Activated gamma-delta T cell (primary cell): ENCODE measurements at places on chromosomes 7 and 10.

DNA sequence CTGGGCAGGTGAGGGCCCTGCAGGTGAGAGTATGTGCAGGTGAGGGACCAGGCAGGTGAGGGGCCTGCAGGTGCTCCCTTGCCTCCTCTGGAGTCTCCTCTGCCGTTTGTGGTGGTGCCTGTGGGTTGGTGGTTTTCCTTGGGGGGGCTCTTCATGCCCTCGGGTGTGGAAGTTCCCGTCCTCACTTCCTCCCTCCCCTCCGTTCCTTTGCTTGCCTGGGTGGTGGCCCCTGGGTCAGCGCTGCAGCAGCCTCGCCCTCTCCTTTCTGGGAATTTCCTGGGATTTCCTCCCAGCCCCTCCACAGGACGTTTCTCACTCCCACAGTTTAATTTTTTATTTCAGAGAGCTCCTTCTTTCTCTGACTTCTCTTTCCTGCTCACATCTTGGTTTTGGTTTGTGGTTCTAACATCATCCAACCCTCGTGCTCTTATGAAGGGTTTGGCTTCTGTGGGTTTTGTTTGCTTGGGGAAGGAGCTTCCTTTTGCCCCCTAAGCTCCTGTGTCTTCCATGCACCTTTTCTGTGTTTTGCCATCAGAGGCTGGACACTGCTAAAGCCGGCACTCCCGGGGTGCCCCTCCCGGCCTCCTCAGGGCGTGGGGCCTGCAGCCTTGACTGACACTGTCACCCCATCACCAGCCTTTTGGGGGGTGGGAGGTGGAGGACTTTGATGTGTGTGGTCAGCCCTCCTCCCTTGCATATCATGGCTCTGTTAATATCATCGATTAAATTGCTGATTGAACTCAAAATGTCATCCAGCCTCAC lies 29.2 kb upstream of the ADGRA1 start:
- DNase-seq, result no peak

DNA sequence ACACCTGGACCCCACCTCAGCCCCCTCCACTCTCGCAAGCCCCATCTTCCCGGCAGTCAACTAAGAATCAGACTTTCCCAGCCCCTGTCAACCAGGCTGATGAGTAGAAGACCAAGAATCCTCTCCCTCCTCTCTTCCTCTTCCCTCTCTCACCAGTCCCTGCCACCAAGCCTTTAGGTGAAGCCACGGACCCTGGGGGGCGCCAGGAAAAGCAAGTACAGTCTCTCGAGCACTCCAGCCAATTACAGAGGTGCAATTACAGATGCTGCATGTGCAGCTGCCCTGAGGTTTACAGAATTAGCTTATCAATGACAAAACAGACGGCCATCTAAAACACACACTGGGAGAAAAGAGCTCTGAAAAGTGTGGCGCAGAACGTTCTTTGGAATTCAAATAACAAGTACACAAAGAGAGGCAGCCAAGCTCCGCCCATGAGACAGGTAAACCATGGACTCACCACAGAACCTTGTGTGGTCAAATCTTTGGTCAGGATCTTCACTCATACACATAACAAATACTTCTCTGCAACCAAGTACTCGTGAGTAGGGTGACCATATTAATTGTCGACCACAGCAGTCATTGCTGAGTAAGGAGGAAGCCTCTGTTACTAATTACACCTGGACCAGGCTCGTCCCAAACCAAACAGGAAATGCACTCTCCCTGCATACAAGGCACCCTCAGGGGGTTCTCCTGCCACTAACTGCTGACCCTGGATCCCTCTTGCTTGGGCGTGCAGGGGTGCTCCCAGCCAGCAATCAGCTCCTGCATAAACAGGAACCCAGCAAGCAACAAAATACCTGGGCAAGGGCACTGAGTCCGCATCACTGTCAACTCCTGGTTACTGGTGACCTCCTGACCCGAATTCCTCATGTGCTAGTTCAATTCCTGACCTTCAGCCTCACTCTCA lies 189.2 kb downstream of the FAM107B start:
- DNase-seq, result no peak

GRCh38 chr10:125633517-125633999 lies 49.4 kb downstream of the TEX36 start:
- no peak for DNase-seq

DNA sequence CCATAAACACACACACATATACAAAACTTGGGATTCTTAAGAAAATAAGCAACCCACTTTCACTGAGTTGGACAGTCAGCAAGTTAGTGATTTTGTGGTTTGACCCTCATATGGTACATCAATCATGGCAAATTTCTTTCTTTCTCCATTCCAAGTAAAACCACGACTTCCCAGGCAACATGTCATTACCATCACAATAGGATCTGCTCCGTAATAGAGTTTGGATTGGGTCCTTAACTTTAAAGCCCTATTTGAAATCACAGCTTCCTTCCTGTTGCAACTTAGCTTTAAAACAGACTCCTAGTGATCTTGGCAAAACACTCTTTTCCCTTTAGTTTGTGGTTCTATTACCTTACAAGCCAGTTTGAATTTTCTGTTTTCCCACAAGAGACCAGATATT lies 483.6 kb downstream of the INHBA start:
- DNase-seq, result no peak

GRCh38 chr10:64091897-64092296 lies 570.7 kb downstream of the REEP3 start:
- no peak for DNase-seq

DNA sequence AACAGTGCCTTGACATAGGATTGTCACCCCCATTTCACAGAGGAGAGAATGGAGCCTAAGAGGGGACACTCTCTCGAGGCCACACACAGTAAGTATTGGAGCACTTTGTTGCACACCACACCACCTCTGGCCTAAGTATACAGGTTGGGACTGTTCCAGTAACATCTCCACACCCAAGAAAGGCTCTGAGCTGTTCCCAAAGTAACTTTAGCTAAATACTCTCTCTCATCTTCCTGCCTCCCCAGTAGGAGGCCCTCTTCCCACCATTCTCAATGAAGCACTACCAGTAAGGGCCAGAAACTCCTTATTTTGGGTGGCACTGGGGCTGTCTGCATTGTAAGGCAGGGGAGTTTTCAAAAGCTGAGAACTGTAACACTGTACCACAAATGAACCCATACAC lies 189.5 kb downstream of the ZNF438 start:
- no peak for DNase-seq

- DNase-seq, result no peak
Observed at GRCh38 chr7:33044401-33044718, 18.2 kb downstream of the NT5C3A start.

DNA sequence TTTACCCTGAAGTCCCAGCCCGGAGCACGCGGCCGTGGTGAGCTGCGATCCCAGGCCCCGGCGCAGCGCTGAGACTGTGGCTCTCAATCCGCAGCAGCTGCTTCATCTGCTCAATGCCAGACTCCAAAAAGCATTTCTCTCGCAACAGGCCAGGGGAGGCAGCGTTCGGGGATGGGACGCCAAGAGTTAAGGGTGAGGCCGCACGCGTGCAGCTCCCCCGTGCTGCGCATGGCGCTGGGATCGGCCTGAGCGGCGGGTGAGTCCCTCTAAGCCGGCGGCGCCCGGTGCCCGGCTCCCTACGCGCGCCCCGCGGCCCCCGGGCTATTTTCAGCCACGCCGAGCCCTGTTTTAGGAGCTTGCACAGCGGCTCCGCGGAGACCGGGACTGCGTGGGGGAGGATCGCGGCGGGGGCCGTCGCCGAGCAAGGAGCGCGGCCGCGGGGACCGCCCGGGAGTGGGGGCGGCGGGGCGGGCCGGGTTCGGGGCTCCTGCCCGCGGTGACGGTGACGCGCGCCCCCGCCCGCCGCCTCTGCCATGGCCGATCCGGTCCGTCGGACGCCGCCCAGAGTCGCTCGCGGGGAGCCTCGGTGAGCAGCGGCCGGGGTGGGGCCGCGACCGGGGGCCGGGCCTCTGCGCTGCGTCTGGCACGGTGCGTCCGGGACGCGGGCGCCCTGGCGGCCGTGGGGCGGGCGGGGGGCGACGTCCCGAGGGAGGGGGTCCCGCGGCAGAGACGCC lies 29.4 kb upstream of the JAKMIP3 start:
- no peak for DNase-seq

- DNase-seq, result no peak
Observed at GRCh38 chr10:46247181-46247475, 39.7 kb upstream of the ANTXRL start.

DNA sequence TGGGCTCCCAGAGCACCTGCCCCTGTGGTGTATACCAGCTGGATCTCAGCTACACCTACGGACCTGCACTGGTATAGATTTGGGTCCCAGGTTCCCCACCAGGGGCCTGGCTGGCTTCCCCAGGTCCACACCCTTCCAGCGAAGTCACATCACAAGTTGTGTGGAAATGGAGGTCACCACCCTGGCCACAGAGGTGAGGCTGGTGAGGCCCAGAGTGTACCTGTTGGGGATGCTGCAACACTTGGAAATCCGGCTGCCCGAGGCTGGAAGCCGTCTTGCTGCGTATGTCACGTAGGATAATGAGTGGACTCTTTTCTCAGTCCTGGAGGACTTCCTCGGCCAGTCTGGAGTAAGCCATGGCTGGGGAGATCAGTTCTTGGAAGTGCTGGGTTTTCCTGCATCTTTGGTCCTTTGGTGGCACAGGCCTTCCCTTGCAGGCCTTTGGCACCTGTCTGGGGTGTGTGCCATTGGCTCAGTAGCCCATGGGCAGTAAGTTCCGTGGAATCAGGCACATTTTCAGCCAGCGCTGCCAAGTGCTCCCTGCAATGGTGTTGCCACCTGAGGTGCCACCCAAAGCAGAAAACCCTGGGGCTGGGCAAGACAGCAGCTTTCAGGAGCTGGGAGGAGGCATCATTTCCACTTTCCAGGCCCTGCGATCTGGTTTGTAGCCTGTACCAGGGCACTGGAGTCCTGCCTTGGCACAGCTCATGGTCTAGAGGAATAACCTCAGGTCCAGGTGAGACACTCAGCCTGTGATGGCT lies 97.9 kb downstream of the LHPP start:
- DNase-seq, result no peak

GRCh38 chr10:111656066-111656465 lies 527.5 kb downstream of the GPAM start:
- DNase-seq, result no peak

GRCh38 chr10:116730464-116731260 lies 11.7 kb downstream of the HSPA12A start:
- DNase-seq, result no peak

GRCh38 chr10:2972216-2972615 lies 95.1 kb upstream of the PFKP start:
- no peak for DNase-seq

DNA sequence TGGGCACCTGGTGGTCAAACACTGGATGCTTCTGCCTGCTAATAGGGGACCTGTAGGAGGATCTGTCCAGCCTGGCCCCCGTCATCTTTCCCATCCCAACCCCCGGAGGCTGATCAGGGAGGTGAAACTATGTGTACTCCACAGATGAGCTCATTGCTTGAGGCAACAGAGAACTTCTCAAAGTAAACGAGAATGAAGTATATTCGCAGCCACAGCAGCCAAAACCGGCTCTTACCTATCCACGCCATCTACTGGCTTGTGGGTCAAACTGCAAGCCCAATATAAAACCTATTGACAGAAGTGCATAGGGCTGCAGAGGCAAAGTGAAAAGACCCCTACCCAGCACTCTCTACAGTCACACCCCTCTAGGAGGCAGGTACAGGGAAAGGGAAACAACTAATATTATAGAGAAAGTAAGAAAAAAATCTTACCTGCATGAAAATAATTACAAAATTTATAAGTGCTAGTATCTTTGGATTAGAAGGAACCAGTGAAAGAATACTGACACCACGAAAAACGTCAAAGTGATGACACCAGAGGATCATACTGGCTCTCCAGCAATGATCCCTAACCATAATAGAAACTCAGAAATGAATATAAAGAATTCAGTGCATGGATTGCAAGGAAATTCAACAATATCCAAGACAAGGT lies 973.5 kb downstream of the ANKRD7 start:
- no peak for DNase-seq
